GOT3 (cell line): ENCODE measurements at places on chromosomes 13 and 19.
A peak's percentile ranks its signal among the peaks of the same experiment; 100 is the strongest.

GRCh38 chr19:44810234-44811121, 1.6 kb downstream of the BCAM start:
- no peak for DNase-seq

DNA sequence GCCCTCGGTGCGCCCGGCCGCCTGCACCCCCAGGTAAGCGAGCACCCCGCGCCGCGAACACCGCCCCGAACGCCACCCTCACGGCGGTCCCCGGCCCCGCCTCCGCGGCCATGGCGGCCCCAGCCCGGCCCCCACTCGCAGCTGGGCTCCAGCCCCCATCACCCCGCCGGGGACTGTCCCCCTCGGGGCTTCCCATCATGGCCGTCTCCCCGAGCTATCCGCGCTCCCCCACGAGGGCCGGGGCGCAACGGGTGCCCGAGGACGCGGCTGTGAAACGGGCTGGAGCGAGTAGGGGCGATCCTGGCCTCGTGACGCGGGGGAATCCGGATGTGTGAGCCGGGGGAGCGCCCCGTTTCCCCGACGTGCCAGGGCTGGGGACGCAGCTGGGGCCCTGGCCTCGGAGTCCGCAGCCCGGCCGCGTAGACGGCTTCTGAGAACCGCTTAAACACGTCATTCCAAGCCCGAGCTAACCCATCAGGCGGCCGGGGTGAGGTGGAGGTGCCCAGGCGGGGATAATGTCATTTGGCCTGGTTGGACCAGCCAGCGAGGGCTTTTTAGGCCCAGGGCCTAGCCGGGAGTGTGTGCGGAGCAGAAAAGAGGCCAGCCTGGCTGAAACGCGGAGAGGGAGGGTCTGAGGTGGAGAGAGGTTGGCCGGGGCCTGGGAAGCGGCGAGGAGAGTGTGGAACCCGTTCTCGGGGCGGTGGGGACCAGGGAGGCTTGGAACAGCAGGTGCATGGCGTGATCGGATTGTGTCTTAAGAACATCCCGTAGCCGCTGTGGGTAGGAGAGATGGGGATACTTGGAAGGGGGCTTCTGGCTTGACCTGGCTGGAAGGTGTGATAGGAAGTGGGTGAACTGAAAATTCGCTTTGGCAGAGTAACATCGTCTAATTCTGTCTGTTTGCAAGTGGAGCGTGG, 550 bp downstream of the CERS4 start:
- no peak for DNase-seq

GRCh38 chr19:1062387-1063029, 4.5 kb upstream of the ARHGAP45 start:
- DNase-seq, result no peak

GRCh38 chr19:56765137-56765536, 75.4 kb downstream of the PEG3 start:
- DNase-seq, result no peak

GRCh38 chr13:74715718-74716117, 581.5 kb upstream of the KLF12 start:
- DNase-seq, result no peak

DNA sequence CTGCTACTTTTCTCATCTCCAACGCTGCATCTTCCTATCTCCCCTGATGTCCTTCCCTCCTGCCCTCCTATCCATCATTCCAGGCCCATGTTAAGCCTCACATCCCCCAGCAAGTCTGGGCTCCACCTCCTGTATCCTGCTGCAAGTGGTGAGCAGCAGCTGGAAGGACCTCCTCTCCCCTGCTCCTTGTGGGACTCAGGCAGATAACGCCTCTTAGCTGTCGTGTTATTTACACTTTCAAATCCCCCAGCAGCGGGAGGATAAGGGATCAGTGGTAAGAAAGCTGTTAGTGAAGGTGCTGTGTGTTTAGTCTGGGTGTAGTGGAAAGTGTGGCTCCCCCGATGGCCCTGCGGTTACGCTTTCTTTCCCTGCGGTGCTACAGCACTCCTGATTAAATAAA, 211.9 kb downstream of the ZNF536 start:
- DNase-seq, result no peak

- DNase-seq, result no peak
Observed at GRCh38 chr19:18377026-18377425, 8.9 kb upstream of the GDF15 start.

DNA sequence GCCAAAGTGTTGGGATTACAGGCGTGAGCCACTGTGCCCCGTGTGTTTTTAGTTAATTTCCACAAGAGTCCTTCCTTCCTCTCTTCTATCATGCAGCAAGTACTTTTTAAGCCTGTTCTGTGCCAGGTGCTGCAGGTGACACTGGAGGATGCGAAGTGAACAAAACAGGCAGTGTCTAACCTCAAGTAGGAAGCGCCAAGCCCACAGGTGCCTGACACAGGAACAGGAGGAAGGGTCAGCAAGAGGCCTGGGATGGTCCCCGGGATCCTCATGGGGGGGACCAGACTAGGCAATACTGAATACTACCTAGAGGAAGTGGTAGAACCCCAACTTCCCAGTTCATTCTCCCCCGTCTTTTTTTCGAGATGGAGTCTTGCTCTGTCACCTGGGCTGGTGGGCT, 1.8 kb upstream of the CALR start:
- DNase-seq, result no peak

- DNase-seq, result no peak
Observed at GRCh38 chr13:74620308-74620707, 486.1 kb upstream of the KLF12 start.

GRCh38 chr13:113785051-113786010, 26.3 kb downstream of the TMEM255B start:
- peak; percentile 29 for DNase-seq

DNA sequence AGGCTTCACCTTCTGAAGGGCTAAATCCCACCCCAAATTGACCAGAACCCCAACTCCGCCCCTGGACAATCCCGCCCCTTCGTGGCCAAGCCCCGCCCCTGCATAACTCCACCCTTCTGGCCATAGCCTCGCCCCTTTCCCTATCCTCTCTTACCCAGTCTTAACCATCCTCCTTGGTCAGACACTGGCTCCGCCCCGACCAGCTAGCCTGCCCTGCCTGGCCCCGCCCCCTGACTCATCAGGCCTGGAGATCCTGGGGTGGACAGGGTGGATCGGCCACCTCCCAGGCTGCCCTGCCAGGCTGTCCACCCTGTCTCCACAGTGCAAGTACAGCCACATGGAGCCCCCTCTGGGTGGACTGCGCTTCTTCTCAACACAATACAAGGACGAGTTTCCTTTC, 8.0 kb upstream of the ZNF358 start:
- DNase-seq, result peak; percentile 51

DNA sequence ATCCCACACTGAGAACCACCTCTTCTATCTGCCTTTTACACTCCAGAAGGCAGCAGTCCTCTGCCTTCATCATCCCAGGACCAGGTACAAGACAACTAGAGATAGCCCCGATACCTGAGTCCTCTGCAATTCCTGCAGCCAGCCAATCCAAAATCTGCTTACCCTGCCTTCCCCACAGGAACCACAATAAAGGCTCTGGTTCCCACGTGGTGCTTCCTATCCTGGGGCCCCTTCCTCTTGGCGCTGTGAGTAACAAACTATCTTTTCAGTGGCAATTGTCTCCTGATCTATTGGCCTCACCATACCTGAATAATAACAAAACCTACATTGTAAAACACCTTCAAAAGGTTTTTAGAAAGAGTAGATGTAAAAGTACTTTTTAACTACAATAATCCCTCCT, 63.1 kb downstream of the ZDHHC20 start:
- no peak for DNase-seq

DNA sequence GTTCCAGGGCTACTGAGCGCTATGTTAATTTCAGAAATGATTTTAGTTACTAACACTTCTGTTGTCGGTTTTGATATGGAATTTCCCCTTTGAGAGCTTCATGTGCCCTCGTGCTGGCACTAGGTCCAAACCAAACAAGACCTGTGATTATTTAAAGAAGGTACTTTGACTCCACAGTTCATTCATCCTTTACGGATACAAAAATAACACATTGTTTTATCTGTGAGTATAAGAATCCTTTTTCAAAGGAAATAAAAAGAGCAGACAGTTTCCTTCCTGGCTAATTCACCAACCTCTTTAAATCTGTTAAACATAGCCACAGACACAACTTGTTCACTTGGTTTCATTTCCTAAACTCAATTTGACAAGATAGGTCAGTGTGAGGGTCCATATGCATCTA, 141.2 kb downstream of the FLT1 start:
- no peak for DNase-seq

- no peak for DNase-seq
Observed at GRCh38 chr13:30085087-30085486, 222.3 kb downstream of the KATNAL1 start.

- no peak for DNase-seq
Observed at GRCh38 chr19:38144667-38145066, 79.4 kb downstream of the DPF1 start.

- no peak for DNase-seq
Observed at GRCh38 chr19:50542943-50543342, 25.3 kb downstream of the LRRC4B start.

DNA sequence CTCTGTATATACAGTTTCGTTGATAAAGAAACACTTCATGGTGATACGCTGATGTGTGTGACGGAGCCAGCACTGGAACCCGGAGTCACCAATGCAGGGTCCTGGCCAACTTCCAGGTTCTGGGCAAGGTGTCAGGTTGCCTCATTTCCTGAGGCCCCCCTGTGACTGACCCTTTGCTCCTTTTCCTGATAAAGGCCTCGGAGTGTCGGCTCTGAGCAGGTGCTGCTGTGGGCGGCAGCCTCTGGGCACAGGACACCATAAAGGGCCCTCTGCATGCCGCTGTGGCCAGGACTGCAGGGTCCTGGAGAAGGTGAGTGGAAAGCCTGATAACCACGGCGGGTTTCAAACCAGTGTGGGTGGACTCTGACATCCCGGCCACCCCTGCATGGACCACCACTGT, 17.3 kb upstream of the MYDGF start:
- DNase-seq, result no peak

DNA sequence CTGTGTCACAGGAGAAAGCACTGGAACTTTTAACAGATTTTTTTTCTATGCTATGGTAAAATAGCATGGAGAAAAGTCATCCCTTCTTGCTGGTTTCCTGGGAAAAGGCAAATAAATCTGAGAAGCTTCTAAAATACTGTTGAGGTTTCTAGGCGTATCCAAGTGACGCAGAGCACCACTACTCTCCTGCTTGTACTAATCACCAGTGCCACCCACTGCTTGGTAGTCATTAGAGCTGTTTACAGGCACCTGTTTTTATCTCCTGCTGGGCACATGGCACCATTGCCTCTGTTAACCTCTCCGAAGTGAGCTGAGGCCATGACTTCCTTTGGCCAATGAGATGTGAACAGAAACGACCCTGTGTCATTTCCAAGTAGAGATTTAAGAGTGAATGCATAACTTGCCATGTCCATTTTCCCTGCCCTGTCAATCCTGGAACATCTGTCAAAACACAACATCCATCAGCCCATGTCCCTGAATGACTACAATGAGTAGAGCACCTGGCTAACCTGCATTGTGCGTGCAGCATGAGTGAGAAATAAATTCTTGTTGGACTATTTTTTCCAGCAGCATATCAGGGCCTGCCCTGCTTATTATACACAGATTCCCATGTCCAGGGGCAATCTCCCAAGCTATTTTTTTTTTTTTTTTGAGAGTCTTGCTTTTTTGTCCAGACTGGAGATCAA, 17.3 kb upstream of the OXGR1 start:
- DNase-seq, result no peak

GRCh38 chr19:11496391-11497163, 9.1 kb downstream of the ZNF653 start:
- no peak for DNase-seq

DNA sequence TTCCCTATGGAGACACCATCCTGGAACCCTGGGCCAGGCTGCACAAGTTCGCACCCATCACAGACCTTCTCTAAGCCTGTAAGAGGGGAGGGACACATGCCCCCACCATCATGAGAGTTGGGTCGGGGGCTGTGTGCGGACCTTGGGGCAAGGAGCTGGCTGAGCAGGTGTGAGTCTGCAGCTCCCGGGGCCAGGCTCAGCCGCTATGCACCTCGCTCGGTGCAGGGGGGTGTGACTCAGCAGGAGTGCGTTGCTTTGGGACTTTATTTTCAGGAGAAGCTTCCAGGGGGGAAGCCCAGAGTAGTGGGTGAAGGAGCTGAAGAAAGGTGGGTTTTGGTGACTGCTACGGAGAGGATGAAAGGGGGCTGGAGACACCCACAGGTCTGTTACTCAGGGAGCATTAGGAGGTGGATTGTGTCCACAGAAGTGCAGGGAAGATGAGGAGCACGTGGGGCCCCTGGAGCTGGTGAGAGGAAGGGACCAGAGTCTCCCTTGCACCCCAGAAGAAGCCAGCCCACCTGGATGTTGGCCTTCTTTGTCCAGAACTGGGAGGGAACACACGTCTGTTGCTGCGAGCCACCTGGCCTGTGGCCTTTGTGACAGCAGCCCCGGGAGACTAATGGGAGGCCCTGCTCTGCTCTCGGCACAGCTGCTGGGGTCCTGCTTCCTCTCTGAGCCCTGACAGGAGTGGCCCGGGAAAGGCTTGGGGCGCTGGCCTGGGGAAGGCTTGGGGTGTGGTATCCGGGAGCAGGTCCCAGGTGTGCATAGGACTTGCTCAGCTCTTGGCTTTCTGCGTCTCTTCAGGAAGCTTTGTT, 162.6 kb downstream of the TEX29 start:
- no peak for DNase-seq

GRCh38 chr19:37926711-37927110, 19.7 kb downstream of the SIPA1L3 start:
- no peak for DNase-seq

- no peak for DNase-seq
Observed at GRCh38 chr19:6217752-6218334, 61.9 kb downstream of the MLLT1 start.

DNA sequence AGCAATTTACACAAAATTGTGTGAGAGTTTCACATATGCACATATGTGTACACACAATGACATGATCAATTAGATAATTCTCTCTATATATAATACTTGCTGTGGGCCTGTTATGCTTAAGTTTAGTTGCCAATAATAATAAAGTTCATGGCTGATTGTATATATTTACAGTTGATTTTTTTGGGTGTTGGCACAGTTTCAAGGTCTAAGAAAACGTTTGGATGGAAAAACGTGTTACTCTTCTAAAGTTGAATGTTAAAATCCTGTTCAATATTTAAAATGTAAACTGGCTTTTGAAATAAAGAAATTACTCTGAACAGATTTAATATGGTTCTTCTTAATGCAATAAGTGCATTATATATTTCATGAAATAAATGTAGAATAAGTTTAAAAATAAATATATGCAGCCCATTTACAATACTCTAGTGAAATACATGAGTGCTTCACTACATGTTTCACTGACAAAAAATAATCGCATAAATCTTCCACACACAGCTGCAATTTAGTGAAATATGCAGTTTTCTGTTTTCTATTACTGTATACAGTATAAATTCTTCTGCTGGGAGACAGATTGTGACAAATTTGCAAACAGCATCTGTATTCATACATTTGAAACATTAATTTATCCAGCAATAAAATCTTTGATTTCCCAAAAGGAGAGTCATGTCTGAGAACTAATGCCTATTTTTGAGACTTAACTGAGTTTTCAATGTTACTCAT, 586.9 kb upstream of the KLHL1 start:
- no peak for DNase-seq
